Stimulated activated CD8-positive, alpha-beta memory T cell treated with anti-CD3 and anti-CD28 coated beads, Interleukin-12 subunit alpha, Interleukin-12 subunit beta, amount 100 ng/mL, for 1 hour (primary cell): ENCODE measurements at places on chromosomes 12 and 14.

GRCh38 chr14:103628221-103628683, 759 bp upstream of the KLC1 start:
- no peak for DNase-seq

DNA sequence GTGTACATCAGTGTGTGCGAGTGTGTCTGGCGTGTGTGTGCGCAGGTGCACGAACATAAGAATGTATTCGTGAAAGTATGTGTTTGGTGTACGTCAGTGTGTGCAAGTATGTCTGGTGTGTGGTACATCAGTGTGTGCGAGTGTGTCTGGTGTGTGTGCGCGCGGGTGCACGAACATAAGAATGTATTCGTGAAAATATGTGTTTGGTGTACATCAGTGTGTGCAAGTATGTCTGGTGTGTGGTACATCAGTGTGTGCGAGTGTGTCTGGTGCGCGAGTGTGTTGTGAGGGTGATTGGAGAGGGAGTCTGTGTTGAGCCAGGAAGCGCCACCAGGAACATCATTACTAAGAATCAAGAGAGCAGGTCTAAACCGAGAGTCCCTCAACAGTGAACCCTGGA, 143.8 kb downstream of the BCL11B start:
- no peak for DNase-seq

- DNase-seq = no peak
Measured at GRCh38 chr14:36086629-36087395, 89.7 kb downstream of the PTCSC3 start.

DNA sequence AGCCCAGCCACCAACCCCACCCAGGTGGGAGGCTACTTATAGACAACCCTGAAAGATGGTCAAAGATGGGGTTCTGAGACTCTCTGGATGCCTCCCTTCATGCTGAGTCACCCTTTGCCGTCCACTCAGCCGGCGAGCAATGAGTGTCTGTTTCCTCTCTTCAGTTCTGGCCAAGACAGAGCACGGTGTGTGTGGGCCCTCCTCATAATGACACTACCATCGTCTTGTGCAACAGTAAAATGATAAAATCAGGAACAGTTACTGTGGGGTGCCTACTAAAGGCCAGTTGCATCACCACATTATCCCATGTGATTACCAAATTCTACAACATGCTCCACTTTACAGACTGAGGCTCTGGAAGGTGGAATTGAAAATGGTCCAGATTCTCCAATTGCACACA, 7.0 kb upstream of the BDKRB1 start:
- no peak for DNase-seq

- DNase-seq = no peak
Measured at GRCh38 chr14:75022655-75023054, 19.9 kb downstream of the EIF2B2 start.

DNA sequence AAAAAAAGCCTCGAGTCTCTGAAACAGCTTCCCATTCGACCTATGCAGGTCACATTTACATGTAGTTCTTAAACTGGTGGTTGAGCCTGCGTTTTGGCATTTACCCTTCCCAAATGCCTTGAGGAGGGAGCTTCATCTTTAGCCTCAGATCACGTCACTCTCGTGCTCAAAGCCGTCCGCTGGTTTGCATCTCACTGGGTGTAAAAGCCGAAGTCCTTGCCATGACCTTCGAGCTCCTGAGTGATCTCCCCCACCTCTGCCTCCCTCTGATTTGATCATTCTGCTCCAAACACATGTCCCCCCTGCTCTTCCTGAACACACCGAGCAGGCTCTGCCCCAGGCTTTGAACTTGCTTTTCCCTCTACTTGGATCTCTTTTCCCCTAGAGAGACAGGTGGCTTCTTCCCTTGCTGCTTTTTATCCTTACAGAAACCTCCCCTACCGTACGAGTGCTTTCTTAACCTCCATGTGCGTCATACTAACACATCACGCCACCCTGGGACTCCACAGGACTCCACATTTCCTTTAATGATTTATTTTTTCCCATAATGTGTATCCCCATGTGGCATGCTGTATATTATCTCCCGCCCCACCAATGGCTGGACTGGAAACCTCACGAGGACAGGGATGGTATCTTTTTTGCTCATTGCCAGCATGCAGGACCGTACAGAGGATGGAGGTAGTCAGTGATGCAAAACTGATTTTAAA, 610.7 kb downstream of the VRK1 start:
- DNase-seq = no peak

DNA sequence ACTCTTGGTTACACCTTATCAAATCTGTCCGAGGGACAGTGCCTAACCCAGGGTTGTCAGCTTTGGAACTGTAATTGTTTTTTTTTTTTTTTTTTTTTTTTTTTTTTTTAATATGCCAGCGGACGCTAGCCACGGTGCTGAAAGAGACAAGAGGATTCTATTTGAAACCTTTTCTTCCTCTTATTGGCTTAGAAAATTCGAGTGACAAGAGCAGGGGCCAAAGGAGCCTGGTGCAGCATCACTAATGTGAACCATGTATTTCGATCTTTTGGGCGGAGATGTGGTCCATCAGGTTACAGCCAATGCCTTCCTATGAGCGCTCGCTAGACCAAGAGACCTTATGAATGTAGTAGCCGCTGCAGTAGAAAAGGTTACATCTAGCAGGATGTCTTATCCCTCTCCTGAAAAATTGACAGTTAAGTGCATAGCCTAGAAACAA, 922 bp downstream of the PTPRR start:
- DNase-seq = no peak

DNA sequence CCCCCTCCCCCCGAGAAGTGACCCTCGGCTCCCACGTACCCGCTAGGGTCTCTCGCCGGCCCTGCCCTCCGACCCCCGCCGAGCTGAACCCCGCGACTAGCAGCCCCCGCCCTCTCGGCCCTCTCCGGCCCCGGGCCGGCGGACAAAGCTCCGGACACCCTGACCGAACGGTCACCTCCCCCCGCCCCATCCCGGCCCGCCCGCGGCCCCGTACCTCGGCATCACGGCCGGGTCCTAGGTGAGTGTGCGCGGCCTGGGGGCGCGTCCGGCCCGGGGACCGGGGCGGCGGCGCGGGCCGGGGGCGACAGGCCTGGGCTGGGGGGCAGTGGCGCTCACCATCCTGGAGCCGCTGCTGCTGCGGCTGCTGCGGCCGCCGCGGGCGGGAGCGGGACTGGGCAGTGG, at the start of gene FIGNL2:
Gene FIGNL2, minus strand, starts transcription at position 393 of the 402 bp plus-strand sequence. CDS start 26,305 bp downstream, outside the sequence.
- no peak for DNase-seq

- DNase-seq = no peak
Measured at GRCh38 chr14:22386924-22387775, 201.9 kb downstream of the DAD1 start.

- no peak for DNase-seq
Measured at GRCh38 chr12:106767206-106767605, 7.3 kb upstream of the RIC8B start.

DNA sequence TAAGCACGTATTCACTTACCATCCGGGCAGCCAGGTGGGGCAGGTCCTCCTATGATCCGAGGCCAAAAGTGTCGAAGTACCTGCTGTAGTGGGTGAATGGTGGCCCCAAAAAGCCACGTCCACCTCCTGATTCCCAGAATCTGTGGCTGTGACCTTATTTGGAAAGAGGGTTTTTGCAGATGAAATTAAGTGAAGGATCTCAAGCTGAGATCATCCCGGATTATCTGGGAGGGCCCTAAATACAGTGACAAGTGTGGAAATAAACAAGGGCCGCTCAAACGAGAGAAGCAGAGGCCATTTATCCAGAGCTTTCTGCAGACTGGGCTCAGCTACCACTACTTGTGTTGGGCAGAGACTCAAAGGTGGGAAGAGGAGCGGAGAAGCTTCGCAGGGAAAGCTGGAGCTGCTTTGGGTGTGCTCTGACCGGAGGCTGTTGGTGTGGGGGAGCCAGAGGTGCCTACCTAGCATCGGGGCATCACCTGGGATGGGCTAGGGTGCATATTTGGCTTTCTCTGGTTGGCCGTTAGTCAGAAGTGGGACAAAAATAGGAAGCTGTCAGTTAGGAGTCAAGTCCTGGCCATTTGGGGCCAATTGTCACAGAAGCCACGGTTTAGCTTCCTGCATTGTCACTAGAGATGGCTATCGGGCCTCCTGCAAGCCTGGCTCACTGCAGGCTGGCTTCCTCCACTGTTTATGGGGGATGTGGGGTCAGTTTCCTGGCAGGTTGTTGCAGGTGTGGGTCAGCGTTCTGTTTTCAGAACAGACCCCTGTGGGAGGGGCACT, 27.8 kb upstream of the DLK1 start:
- DNase-seq = no peak

- no peak for DNase-seq
Measured at GRCh38 chr12:96152164-96152563, 42.0 kb upstream of the ELK3 start.

DNA sequence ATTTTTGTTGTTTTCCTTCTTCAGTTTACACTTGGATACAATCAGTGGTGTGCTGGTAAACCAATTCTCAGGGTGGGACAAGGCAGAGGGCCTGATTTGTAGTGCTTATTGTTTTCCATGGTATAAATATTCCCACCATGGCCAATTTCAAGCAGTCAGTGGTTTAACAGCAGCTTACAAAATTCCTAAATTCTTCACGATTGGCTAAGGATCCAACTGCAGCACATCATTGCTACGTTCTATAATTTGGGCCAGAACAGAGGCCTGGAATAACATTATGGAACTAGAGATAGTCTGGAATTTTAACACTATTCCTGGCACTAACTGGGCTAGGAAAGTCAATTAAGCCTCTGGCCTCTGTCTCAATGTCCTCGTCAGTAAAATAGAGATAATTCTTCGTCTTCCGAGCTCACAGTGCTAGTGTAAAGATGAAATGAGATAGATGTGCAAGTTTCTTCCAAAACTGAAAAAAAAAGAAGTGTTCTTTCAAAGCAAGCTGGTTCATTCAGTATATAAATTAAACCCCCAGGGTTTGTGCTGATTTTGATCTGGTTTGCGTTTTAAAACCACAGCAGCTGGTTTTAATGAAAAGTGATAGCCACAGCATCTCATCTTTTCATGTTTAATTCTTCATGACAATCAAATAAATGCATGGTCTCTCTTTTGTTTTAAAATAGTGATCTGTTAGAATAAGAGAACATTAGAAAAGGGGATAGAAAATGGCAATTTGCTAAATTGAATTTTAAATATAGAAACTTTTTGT, 104.1 kb downstream of the EPS8 start:
- DNase-seq = no peak

DNA sequence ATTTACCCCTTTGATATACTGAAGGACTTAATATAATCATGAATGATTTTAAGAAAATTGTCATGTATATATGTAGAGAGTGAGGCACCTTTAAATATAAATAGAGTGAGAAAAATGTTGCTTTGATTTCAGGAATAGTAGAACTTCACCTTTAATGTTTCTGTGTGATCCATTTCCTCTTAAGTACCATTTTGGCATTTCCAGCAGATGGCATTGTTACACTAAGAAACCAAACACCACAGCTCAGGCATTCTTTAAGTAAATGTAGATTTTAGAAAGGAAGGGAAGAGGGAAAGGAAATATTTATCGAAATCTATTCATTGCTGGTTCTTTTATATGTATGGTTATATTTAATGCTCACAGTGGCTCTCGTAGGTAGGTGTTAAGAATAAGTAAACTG, 556.7 kb upstream of the FBXO33 start:
- DNase-seq = no peak

DNA sequence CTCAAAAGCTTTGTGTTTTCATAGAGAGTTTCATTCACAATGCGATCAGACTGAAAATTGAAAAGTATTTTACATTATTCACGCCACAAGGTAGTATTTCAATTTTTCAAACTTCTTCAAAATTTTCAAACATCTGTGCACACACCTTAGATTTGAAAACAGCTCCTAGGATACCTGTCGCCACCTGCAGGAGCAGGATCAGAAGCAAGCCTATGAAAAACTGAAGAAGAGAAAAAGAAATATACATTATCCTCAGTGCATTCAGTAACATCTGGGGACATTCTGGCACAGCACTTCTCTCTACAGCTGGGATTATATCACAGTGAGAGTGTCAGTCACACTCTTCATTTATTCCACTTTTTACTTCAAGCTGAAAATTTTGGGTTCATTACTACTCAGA, 19.8 kb downstream of the TSPAN8 start:
- no peak for DNase-seq

GRCh38 chr12:106079148-106079738, 59.5 kb downstream of the NUAK1 start:
- DNase-seq = no peak

GRCh38 chr12:1797991-1798640, 22.2 kb upstream of the LRTM2 start:
- no peak for DNase-seq

- DNase-seq = no peak
Measured at GRCh38 chr14:36069535-36069900, 107.0 kb downstream of the PTCSC3 start.

GRCh38 chr14:76953311-76953945, 75.1 kb downstream of the IRF2BPL start:
- DNase-seq = no peak
